Iris pigment epithelial cell (primary cell): ENCODE measurements at places on chromosomes 7 and 10.

- no peak for DNase-seq
These were observed 59.7 kb downstream of the COBL start for GRCh38 chr7:51256916-51257315.

GRCh38 chr7:2523941-2524807 is 4.6 kb downstream of the LFNG start:
- DNase-seq: peak; percentile 47

- DNase-seq: peak; percentile 72
These were observed 55.9 kb downstream of the PWWP2B start for GRCh38 chr10:132452651-132453469.

DNA sequence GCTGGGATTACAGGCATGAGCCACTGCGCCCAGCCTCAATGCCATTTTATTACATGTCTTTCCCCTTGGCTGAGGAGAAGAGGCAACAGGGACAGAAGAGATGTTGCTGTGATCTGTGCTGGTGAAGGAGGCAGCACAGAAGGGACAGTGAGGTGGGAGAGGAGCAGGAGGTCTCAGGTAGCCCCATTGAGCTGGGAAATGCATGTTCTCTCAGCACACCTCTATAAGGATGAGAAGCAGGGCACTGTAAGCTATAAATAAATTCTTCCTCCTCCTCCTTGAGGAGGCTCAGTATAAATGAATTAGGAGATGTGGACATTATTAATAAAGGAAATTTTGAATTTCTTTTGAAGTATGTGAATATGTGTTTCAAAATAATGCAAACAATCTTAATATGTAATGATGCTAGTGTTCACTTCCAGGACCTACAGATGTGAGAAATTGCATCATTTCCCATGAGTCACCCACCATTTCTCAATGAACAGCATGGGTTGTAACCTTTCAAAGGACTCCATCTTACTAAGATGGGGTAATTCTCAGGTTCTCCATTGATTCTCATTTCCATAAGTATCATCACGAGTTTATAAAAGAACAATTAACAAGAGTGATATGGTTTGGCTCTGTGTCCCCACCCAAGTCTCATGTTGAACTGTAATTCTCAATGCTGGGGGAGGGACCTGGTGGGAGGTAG is 88.9 kb upstream of the ODAD2 start:
- peak; percentile 94 for DNase-seq

GRCh38 chr7:5284304-5285281 is 1.9 kb downstream of the SLC29A4 start:
- peak; percentile 15 for DNase-seq

- DNase-seq: no peak
These were observed 131.5 kb upstream of the JCAD start for GRCh38 chr10:30190577-30191552.

DNA sequence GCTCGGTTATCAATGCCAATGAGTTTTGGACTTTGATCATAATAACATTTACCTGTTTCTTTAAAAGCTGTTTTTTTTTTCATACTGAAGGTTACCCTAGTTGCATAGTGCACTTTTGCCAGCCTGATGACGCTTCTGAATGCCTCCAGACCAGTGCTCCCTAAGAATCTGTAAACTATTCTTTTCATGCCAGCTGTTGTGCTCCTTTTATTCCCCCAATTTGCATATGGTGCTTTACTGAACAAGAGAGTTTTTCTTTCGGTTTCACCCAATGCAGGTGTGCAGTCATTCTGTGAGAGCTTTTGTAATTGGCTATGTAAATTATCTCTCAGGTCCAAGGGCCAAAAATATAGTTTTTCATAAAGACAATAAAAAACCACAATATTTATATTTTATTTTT is 48.1 kb upstream of the GLCCI1 start:
- no peak for DNase-seq

DNA sequence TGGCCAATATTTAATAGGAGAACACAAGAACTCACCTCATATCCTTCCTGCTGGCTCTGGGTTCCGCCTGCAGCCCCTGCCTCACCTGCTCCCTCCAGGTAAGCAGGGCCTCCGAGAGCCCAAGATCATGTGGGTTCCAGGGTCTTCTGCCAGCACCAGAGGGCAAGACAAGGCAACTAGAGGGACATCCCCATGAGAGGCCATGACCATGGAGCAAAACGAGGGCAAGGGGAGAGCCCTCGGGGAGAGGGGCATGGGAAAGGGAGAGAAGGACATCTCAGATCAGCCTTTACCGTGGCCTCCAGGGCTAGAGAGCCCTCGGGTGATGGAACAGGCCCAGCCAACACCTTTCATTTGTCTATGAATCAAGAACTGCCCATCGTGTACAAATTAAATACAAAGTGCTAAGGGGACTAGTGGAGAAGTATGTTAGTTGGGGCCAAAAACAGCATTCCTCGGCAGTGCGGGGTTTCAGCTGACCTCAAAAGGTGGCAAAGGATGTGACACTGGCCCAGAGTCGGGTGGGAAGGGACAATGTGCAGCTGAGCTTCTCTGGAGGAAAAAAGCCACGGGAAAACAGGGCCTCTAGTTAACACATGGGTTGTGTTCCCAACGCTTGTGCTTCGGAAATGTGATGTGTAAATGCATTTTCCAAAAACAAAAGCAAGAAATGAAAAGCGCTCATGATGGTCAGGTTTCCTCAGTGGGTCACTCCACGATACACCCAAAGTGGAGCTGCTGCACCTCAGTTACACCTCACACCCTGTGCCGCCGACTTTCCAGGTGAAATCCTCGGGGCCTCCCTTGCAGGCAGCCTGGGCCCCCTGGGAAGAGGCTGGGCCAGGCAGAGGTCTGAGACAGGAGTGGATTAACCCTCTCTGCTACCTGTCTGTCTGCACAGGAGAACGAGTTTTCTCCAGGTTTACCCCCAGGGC is 2.0 kb downstream of the AOC1 start:
- no peak for DNase-seq

DNA sequence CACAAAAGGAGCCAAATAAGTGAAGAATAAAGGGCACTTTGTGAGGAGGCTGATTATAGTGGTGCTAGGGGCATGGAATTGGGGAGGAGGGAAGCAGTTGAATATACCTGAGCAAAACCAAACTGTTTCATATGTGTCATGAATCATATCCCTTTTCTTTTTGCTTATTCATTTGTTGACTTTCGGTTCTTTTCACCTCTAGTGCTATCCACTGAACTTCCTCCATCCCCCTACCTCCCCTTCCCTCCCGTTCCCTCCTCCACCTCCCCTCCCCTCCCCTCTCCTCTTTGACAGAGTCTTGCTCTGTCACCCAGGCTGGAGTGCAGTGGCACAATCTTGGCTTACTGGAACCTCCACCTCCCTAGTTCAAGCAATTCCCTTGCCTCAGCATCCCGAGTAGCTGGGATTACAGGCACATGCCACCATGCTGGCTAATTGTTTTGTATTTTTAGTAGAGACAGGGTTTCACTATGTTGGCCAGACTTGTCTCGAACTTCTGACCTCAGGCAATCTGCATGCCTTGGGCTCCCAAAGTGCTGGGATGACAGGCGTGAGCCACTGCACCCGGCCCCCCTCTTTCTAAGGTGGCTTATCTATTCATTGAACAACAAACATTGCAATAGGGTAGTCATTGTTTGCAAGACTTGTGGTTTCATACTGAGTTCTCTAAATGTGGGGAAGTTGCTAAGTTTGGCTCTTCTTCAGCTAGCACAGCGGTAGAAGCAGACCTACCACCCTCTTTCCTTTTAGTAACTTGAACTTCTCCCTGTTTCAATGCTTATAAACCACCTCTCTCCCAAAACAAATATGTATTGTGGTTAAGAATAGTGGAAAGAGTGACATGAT is 150.4 kb upstream of the PRPS1L1 start:
- DNase-seq: peak; percentile 49

GRCh38 chr7:128119036-128119435 is 87.8 kb upstream of the LRRC4 start:
- no peak for DNase-seq

- no peak for DNase-seq
These were observed 48.3 kb downstream of the SLC37A3 start for GRCh38 chr7:140350056-140350455.

- DNase-seq: peak; percentile 66
These were observed at the start of gene PDLIM1 for GRCh38 chr10:95290461-95291364. Gene PDLIM1 (minus strand): TSS chr10:95291003. CDS start chr10:95290915, 88 bp downstream.

DNA sequence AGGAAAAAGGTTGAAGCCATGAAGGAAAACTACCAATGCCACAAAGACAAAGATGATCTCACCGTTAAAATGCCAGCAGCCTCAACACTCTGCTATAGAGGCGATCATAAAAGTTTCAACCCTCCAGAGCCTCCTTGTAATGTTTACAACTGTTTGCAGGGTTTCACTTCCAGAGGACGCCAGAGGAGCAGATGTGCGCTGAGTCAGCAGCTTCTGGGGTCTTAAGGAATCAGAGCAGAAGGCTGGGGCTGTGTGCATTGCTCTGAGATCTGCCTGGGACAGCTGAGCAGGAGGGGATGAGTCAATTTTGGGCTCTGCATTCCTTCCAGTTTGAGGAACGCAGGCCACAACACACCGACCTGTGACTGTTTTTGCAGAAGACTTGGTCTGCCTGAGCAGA is 98.3 kb downstream of the TMEM130 start:
- peak; percentile 40 for DNase-seq
